Aorta (tissue), 5 donors: ENCODE measurements at places on chromosomes 13 and 19. TPM values are rescaled to one million over a fixed set of nuclear protein-coding genes. Genes with fewer than 3 reads are reported as not detected.
A peak's percentile ranks its signal among the peaks of the same experiment; 100 is the strongest.

GRCh38 chr19:33613620-33614000 is 8.1 kb upstream of the CHST8 start:
- no peak for DNase-seq
- no peak overlapping the region for H3K27ac ChIP-seq
- no peaks in the 10 kb centered on the region for H3K36me3 ChIP-seq
- no peaks in the 10 kb centered on the region for H3K4me1 ChIP-seq

The ZNF577 gene
- total RNA-seq, result 24.2 TPM

The RASGRP4 gene
- total RNA-seq, result 9.8 TPM

- H3K4me1 ChIP-seq, result peaks cover 11% of the 10 kb centered on the region
- DNase-seq, result no peak
- no peaks in the 10 kb centered on the region for H3K36me3 ChIP-seq
- H3K4me3 ChIP-seq, result no peak overlapping the region
These were observed 103.4 kb downstream of the FRY start for GRCh38 chr13:32135056-32135390.

The PDE4C gene
- total RNA-seq, result 1.7 TPM

The KIR3DL2 gene
- not detected for total RNA-seq

GRCh38 chr13:38735665-38736440 is 49.0 kb downstream of the FREM2 start:
- H3K36me3 ChIP-seq, result no peaks in the 10 kb centered on the region
- no peak overlapping the region for H3K4me3 ChIP-seq
- H3K27me3 ChIP-seq, result no peaks in the 10 kb centered on the region
- no peaks in the 10 kb centered on the region for H3K4me1 ChIP-seq

GRCh38 chr13:40352380-40352778 is 314.1 kb downstream of the FOXO1 start:
- no peak overlapping the region for H3K4me3 ChIP-seq
- no peaks in the 10 kb centered on the region for H3K36me3 ChIP-seq
- DNase-seq, result no peak
- no peak overlapping the region for H3K27ac ChIP-seq
- H3K4me1 ChIP-seq, result no peaks in the 10 kb centered on the region

DNA sequence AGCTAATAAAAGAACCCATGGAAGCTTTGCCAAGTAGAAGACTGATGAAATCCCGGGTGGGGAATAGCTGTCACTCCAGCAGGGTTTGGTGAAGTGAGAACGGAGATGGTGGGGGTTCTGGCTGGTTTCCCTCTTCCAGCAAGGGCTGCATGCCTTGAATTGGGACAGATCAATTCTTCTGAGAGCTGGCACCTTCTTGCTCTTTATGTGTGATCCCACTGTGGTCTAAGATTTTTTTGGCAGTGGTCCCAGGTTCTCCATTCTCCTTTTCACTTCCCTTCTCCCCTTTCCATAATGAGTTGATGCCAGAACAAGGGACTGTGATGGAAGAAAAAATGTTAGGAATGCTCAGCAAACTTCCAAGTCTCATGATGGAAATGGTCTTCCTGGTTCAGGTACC is 50.0 kb downstream of the TNFSF11 start:
- no peak for DNase-seq
- no peak overlapping the region for H3K27ac ChIP-seq
- no peak overlapping the region for H3K4me3 ChIP-seq

GRCh38 chr19:609004-609346 is 19.3 kb downstream of the HCN2 start:
- peak; percentile 82 for DNase-seq
- H3K4me1 ChIP-seq, result no peaks in the 10 kb centered on the region
- no peak overlapping the region for H3K4me3 ChIP-seq
- no peaks in the 10 kb centered on the region for H3K27me3 ChIP-seq
- H3K36me3 ChIP-seq, result no peaks in the 10 kb centered on the region
- H3K27ac ChIP-seq, result no peak overlapping the region

DNA sequence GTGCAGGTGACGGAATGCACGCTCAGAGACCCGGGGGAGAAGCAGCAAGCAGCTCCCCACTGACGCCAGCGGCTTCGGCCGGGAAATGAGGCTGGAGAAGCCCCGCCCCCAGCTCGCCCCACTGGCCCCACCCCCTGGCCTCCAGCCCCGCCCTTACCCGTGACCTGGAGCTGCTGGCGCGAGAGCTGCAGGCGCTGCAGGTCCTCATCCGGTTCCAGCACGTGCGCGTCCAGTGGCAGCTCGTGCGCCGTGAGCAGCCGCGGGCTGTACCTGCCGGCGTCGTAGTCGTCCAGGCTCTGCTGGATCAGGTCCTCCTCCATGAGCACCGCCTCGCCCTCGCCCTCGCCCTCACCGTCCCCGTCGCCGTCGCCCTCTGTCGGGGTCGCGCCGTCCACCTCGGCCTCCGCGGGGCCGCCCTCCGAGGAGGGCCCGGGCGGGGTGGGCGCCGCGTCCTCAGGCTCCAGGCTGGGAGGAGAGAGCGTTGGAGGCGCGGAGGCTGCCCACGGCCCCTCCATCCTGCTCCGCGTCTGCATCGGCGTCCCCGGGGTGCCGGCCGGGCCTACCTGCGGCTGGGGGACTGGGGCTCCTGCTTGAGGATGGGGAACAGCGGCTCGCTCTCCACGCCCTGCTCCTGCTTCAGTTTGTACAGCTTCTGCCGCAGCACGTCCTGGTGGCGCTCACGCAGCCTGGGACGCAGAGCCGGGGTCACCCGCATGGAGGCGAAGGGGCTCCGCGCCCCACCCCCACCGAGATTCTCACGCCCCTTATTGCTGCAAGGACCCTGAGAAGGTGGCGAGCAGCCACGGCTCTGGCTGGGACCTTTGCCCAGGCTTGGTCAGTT is 6.4 kb upstream of the TBXA2R start:
- no peak overlapping the region for H3K27ac ChIP-seq
- H3K4me1 ChIP-seq, result no peaks in the 10 kb centered on the region
- H3K27me3 ChIP-seq, result no peaks in the 10 kb centered on the region
- no peaks in the 10 kb centered on the region for H3K36me3 ChIP-seq
- DNase-seq, result peak; percentile 52
- H3K4me3 ChIP-seq, result no peak overlapping the region

DNA sequence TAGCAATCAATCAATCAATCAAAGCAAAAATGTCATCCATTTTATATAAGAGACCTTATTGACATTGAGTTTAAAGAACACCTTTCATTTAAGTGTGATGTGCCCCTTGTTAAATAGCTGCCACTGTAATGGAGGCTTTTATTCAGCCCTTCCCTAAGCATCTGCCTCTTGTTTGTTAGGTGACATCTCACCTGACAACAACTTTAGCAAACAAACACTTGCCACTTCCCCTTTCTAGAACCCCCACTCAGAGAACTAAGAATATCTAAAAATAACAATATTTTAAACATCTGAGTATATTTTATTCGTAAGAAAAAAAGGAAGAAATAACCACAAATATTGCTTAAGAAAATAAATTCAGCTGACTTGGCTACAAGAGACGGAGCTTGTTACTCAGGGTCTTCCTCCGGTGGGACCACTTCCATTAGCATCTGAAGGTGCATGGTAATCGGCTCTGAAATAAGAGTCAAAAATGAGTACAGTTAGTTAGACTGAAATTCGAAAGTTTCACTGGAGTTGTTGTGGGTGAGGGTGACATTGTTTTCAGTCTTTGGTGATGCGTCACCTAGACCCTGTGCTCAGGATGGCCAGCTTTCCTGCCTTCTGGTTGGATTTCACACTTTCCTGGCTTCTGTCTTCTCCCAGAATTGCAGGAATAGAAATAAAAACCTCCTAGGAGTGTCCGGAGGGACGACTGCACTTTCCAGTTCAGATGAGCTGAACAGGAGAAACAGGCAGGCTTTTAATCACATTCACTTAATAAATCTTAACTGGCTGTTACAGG is 39.1 kb downstream of the SLC7A9 start:
- H3K36me3 ChIP-seq, result peaks cover 2% of the 10 kb centered on the region
- H3K4me3 ChIP-seq, result no peak overlapping the region

The LYPD3 gene
- total RNA-seq, result 1.2 TPM
